ENCODE measurements at places on chromosomes 12 and 14. TPM values are rescaled to one million over a fixed set of nuclear protein-coding genes. Genes with fewer than 3 reads are reported as not detected.
A peak's percentile ranks its signal among the peaks of the same experiment; 100 is the strongest.

GRCh38 chr14:100914597-100915021 lies 11.1 kb upstream of the RTL1 start:
- no peak for DNase-seq

GRCh38 chr14:91364524-91365270 lies 52.9 kb downstream of the CCDC88C start:
- no peak for DNase-seq

GRCh38 chr12:106062693-106063092 lies 76.1 kb downstream of the NUAK1 start:
- DNase-seq, result no peak

GRCh38 chr14:54902143-54902520 lies 494 bp downstream of the GCH1 start:
- peak; percentile 54 for DNase-seq

DNA sequence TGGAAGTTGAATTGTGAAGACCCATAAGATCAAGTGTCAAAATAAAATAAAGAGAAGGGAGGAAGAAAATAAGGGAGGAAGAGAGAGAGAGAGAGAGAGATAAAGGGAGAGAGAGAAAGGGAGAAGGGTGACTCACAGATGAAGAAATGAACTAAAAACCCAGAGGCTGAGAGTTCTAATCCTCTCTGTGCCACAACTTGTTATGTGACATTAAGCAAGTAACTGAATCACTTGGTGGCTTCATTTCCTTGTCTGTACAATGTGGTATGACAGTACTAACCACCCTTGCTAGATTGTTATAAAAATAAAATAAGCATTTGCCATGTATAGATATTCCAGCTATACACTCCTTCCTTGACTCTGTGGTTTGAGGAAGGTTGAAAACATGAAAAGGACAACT lies 189.0 kb upstream of the FRMD6 start:
- DNase-seq, result no peak

DNA sequence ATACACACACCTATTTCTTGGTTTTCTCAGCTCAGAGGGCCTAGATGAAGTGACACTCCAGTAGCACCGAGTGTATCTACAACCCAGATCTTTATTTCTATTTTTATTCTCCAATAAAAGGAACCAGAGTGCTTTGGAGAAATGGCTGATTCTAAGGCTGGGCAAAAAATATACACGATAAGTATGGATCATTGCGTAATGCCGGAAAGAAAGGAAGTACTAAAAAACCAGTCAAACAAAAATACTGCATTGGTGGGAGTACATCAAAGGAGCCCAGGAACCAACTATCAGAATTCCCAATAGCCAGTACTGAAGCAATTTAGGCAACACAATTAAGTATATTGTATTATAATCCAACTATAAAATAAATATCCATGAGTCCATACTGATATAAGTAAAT lies 400.9 kb upstream of the CCDC196 start:
- no peak for DNase-seq

DNA sequence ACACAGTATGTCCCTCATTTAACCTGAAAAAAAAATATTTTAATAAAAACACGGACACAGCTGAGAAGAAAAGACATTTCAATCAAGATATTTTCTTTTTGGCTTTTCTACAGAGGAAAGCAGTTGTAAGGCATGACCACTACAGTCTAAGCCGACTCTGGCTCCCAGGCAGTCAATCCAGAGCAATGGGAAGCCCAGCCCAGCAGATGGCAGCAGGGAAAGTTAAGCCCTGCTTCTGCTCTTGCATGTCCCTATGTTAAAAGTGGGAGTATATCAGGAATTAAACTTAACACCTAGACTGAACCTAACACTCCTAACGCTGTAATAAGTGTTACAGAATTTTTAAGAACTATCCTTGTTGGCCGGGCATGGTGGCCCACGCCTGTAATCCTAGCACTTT lies 19.5 kb upstream of the HAL start:
- DNase-seq, result peak; percentile 30

Gene ZNF891
- total RNA-seq, result 0.10 TPM

Gene GMFB
- 52.8 TPM for total RNA-seq

Gene SMCO2
- not detected for total RNA-seq

Gene DLK1
- not detected for total RNA-seq

Gene CINP
- 57.7 TPM for total RNA-seq

Data from MG63 (cell line).